Activated T-cell treated with anti-CD3 and anti-CD28 coated beads, Interleukin-2, amount 50 U/mL, for 1 hour (primary cell): ENCODE measurements at places on chromosomes 12 and 14.

GRCh38 chr12:49335955-49336644 is 888 bp downstream of the C1QL4 start:
- DNase-seq = no peak

GRCh38 chr12:107560165-107560898 is 125.3 kb upstream of the PWP1 start:
- DNase-seq = no peak

DNA sequence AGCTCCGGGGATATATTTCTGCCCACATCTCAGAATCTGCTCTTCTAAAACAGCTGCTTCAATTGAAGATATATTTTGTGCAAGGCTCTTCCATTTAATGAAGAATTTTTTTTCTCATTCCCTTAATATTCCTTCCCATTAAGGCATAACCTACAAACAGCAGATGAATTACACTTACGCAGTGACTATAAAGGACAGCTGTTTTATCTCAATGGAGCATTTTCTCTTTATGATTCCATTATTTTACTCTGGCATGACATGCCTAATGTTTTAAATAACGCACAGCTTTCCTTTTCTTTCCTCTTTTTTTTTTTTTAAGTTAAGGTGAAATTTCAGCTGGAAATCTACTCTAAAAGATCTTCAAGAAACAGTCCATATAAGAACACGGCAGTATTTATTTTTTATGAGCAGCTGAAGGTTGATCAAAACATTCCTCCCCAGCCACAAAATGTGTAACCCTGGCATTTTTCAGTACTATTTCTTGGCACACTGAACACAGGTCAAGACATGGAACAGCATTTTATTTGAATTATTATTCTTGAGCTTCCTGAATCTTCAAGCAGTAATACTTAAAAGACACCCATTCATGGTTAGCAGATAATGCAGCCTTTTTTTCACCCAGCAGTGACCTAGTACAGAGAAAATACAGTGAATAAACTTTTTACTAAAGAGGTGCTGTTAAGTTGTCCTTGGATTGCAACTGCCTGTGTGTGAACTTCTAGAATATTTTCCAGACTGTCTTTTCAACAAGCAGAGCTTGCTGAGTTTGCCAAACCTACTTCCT is 118.1 kb upstream of the FOXN3 start:
- no peak for DNase-seq

DNA sequence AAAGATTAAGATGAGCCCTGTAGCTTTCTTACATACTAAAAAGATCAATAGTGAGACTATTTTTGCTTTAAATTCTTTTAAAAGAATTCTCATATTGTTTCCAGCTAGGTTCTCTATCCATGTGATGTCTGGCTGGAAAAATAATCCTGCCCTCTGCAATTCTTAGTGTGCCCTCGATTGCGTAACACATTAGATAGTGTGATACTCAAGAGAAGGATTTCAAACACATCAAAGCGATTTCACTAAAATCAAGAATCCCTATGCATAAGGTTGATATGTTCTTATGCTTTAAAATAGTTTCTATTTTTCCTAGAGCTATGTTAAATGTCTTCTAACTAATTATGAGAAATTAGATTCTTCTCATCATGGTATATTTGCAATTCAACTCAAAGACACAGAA is 127.3 kb upstream of the PLEKHA5 start:
- DNase-seq = no peak

DNA sequence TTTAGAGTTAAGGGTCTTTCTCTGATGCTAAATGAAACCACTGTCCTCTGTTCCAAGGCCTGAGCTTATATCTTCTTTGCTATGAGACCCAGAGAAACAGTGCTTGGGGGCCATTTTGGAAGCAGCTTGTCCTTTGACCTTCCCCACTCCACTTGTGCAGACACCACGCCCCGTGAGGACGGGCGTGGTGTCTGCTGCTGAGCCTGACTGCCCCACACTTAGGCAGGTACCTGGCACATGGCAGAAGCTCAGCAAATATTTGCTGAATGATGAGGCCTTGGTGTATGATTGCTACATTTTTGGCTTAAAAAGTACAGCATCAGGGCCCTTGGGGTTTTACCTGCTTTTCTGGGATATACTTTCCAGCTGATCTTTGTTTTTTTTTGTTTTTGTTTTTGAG is 69.9 kb downstream of the RASSF3 start:
- DNase-seq = no peak

GRCh38 chr12:5232291-5232690 is 188.6 kb downstream of the KCNA5 start:
- no peak for DNase-seq

DNA sequence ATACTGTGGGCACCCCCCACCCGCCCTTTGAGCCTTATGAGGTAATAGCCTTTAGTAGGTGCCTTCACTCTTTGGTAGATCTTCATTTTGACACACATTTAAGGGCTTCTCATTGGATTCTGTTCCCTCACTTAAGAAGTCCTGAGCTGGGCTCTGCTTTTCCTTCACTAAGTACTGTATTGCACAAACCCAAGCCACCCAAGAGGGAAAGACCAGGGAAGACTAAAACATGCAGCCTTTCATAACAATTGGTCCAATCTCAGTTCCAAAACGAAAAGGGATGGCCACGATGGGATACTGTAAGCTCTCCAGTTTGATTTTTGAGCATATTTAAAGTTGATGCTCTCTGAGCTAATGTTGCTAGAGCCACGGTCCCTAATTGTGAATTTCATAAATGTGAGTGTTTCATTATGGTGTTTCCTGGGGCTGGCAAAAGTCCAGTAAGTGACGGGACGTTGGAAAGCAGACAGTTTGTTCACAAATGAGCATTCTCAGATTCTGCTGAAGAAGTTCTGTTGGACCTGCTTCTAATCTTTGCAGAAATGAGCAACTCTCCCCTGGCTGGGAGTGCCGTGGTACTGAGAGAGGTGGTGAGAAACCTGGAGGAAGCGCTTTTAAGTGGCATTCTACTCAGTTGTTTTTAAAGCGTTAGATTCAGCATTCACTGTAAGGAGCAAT is 9.4 kb downstream of the SSPN start:
- no peak for DNase-seq

DNA sequence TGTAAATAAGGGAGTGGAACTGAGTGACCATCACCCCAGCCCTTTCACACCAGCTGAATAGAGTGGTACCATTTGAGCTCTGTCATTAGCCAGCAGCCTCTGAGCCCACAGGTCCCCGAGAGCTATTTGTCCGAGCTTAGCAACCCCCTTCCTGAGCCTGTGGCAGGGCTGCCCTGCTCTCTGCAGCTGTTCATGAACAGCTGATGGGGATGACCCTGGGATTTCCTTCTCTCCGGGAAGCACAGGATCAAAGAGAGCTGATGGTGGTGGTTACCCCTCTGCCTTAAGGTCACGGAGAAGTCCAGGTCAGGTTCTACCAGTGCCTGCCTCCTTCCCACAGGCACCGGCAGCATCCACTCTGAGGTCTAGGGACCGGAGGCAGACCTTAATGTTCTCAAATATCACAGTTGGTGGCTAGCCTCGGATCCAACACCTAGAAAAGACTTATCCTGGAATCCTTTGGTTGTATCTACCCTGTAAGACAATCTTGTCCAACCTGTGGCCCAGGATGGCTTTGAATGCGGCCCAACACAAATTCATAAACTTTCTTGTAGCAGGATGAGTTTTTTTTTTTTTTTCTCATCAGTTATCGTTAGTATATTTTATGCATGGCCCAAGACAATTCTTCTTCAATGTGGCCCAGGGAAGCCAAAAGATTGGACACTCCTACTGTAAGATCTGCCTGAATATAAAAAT is 81.1 kb downstream of the ESRRB start:
- DNase-seq = no peak

DNA sequence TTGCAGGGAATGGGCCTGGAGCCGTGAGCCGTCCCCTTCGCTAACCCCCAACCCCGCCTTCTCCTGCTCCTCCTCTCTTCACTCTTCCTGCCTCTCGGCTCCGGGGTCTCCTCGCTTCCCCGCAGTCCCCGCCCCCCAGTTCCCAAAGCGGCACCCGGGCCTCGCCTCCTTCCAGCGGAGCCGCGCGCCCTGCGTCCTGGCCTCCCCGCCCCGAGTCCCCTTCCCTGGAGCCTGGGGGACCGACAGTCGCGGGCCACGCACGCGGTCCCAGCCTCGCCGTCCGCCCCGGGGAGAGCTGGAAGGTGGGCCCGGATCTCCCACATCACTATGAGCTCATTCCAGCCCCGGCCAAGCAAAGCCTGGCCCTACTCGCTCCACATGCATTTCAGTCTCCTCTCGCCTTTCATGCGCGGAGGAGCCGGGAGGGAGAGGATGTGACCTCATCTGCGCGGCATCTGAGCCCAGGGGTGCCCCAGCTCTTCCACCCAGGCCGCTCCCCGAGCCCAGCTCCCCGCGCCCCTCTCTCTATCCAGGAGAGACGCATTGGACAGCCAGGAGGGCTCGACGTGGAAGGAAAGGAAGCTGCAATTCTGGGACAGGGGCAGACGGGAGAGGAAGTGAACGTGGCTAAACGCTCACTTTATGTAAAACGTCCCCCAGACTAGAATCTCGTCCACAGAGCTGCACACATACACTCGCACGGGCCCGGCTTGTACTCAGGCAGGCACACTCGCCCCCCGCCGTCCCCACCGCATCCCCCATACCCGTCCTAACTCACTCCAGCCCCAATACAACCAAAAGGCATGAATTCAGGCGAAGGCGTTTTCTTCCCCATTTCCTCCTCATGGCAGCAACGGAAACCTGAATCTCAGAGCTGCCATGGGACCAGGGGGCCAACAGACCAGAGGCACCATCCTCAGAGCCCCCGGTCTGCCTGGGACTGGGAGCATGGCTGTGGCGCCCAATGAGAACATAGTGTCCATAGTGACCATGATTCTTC is 108.7 kb upstream of the CCND2 start:
- DNase-seq = peak; percentile 67

- DNase-seq = no peak
These were observed 5.6 kb upstream of the MYL6B start for GRCh38 chr12:56146492-56147460.

DNA sequence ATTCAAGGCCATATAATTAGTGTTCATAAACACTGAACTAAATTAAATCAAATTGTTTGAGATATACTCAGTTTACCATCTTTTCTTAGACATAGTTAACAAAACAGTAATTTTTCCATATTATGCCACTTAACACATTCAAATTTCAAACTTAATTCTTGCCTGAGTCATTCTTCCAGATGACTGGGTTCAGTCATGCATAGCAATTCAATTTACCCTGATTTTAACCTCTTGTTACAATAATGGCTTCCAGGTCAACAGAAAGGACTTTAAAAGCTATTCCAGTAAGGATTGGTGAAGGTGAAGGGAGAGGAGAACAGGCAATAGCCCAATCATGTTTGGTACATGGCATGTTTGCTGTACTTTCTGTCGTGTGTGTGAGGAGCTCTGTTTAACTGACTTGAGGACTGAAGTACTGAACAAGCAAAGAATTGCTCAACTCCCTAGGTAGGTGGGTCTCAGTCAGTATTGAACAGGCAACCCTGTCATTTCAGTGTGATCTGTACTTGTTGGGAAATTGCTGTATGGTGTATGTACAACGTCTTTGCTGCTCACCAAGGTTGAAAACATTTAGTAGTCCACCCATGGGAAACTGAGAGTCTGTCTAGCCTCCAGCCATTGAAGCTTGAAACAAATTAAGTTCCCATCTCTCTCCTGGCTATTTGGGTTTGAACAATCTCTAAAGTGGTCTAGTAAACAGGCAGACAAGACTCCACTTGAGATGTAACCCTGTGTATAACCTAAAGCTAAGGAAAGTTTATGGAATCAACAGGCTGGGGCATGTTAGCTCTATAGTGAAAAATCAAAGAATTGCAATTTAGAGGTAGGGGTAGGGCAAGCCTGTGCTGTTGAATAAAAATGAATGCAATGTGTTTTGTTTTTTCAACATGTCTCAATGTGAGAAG is 327.2 kb downstream of the BTG1 start:
- DNase-seq = no peak

- no peak for DNase-seq
These were observed 315.3 kb upstream of the PRICKLE1 start for GRCh38 chr12:42904683-42905418.

- no peak for DNase-seq
These were observed 176.7 kb upstream of the DYRK2 start for GRCh38 chr12:67471810-67472209.

DNA sequence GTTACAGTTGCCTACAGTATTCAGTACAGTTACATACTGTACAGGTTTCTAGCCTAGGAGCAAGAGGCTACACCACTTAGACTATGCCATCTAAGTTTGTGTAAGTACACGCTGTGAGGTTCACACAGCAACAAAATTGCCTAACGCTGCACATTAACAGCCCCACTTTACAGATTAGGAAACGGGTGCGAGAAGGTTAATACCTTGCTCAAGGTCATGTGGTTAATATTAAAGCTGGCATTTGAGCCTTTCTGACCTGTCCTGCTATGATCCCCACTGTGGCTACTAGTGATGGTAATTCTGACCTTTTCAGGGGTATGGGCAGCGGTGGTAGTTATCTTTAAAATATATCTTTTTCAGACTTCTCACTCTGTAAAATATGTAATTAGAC is 20.9 kb downstream of the ACVR1B start:
- no peak for DNase-seq
